Spinal cord (tissue), 10 donors: ENCODE measurements at places on chromosomes 1 and 21. TPM values are rescaled to one million over a fixed set of nuclear protein-coding genes. Genes with fewer than 3 reads are reported as not detected.

The NCF2 gene
- total RNA-seq = 16.8 TPM

The DNAJC11 gene
- total RNA-seq = 32.5 TPM

The EVA1B gene
- 8.0 TPM for total RNA-seq

GRCh38 chr1:203038217-203038741 lies 12.0 kb downstream of the PPFIA4 start:
- H3K27me3 ChIP-seq = no peaks in the 10 kb centered on the region
- peaks cover 18% of the 10 kb centered on the region for H3K4me1 ChIP-seq
- H3K36me3 ChIP-seq = peaks cover 11% of the 10 kb centered on the region
- H3K27ac ChIP-seq = no peak overlapping the region

DNA sequence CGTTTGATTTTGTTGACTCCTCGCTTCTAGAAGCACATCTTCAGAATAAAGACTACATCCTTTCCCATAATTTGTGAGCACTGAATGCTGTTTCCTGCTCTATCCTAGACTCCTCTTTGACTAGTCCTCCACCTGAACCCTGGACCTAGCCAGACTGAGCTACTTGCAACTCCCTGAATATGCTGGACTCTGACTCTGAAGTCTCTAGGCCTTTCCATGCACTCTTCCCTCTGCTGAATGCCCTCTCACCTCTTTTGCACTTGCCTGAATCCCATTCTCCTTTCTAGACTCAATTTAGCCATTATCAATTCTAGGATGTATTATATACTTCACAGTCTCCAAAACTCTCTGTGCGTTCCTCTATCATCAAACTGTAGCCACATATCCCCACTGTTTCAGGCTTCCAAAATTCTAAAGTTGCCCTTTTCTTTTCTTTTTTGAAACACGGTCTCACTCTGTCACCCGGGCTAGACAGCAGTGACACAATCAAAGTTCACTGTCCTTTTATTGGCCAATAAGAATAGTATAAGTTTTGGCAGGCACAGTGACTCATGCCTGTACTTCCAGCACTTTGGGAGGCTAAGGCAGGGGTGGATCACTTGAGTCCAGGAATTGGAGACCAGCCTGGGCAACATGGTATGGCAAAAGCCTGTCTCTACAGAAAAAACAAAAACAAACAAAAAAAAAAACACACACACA lies 127.0 kb downstream of the LTN1 start:
- no peak overlapping the region for H3K4me3 ChIP-seq
- H3K27me3 ChIP-seq = no peaks in the 10 kb centered on the region
- H3K4me1 ChIP-seq = no peaks in the 10 kb centered on the region
- no peak overlapping the region for H3K27ac ChIP-seq
- no peak for DNase-seq

DNA sequence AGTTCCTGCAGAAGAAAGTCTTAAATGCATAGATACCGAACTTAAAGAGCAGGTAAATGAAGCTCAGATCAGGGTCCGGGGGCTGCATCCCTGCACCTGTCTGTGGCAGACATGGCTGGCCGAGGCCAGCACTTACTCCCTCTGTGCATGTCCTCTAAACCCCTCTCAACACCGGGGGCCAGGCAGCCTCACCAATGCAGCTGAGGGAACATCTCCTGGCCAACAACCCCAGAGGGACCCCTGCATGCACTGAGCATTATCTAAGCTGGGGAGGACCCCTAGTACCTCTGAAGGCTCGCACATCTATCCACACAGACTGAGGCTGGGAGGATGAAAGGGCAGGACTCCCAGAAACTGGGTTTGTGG lies 18.4 kb downstream of the TTC34 start:
- H3K4me3 ChIP-seq = no peak overlapping the region
- H3K27ac ChIP-seq = no peak overlapping the region
- DNase-seq = no peak
- peaks cover 5% of the 10 kb centered on the region for H3K4me1 ChIP-seq
- peaks cover 3% of the 10 kb centered on the region for H3K36me3 ChIP-seq

DNA sequence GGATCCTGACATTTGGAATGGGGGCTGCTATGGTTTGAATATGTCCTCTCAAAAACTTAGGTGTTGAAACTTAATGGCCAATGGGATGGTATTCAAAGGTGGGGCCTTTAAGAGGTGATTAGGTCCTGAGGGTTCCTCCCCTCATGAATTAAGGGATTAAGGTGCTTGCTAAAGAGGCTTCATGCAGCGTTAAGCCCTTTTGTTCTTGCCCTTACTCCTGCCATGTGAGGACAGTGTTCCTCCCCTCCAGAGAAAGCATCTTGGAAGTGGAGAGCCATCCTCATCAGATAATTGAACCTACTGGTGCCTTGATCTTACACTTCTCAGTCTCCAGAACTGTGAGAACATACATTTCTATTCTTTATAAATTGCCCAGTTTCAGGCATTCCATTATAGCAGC lies 146.6 kb downstream of the KCNJ6 start:
- H3K36me3 ChIP-seq = no peaks in the 10 kb centered on the region
- no peaks in the 10 kb centered on the region for H3K27me3 ChIP-seq
- DNase-seq = no peak
- H3K4me3 ChIP-seq = no peak overlapping the region
- no peaks in the 10 kb centered on the region for H3K4me1 ChIP-seq

- no peaks in the 10 kb centered on the region for H3K36me3 ChIP-seq
- H3K27ac ChIP-seq = no peak overlapping the region
- DNase-seq = peak; percentile 39
- H3K27me3 ChIP-seq = peaks cover 24% of the 10 kb centered on the region
- H3K4me1 ChIP-seq = peaks cover 20% of the 10 kb centered on the region
These were observed 2.8 kb upstream of the CD1D start for GRCh38 chr1:158177700-158178450.

- no peaks in the 10 kb centered on the region for H3K36me3 ChIP-seq
- no peak for DNase-seq
- H3K4me3 ChIP-seq = no peak overlapping the region
- H3K27me3 ChIP-seq = no peaks in the 10 kb centered on the region
- H3K27ac ChIP-seq = no peak overlapping the region
These were observed 248.1 kb upstream of the DEPDC1 start for GRCh38 chr1:68745011-68745410.

DNA sequence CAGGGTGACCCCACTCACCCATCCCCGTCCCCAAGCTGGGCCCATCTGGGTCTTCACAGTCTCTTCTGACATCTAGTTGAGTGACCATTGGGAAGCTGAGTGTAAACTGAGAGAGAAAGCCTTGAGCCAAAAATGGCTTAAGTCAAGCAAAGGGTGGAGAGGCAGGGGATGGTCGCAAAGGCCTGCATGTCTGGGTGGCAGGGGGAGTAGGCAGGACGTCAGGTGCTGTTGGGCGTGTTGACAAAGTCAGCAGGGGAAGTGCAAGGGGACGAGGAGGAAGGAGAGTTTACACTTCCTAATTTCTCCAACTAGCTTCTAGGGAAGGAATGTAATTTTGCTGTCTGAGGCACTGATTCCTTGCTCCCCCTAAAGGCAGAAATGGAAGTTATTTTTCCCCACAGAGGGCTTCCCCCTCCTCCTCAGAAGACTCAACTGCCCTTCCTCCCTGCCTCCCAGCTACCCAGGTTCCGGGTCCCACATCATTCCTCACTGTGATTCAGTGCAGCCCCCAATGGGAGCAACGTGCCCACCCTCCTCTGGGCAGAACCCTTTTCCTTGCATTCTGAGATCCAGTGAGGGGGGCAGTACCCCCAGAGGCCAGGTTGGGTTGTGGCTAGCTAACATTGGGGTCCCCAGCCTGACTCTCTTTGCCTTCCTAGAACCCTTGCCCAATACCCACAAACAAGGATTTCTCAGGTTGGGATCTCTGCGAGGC lies 1.2 kb upstream of the ADORA1 start:
- peaks cover under 1% of the 10 kb centered on the region for H3K36me3 ChIP-seq
- no peak overlapping the region for H3K27ac ChIP-seq
- no peak for DNase-seq
- peaks cover 7% of the 10 kb centered on the region for H3K27me3 ChIP-seq

DNA sequence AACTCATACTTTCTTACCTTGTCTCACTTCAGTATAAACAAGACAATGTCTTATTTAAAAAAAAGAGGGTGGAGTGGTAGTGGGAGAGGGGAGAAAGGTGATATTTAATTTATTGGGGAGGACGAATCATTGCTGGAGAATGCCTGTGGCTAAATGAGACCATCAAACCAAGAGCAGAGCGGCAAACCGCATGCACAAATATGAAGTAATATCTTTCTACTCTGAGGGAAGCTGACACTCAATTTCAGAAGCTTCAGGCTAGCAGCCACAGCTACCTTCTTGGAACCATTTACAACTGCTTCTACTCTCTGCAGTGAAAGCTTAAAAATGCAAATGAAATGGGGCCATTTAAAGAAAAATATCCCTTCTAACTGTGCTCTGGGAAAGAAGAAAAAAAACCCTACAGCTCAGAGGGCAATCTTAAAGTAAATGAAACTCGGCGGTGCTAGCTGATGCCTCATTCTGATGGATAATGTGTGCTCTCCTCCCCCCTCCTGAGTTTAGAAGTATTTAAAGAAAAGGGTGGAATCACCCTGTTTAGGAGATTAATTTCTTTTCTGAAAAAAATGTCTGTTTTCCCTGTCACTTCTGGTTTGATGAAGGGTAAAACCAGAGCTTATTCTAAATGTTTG lies 178.2 kb upstream of the CAMK1G start:
- no peaks in the 10 kb centered on the region for H3K36me3 ChIP-seq
- H3K4me1 ChIP-seq = no peaks in the 10 kb centered on the region
- H3K4me3 ChIP-seq = no peak overlapping the region
- H3K27ac ChIP-seq = no peak overlapping the region
- peak; percentile 29 for DNase-seq

- no peak overlapping the region for H3K27ac ChIP-seq
- H3K4me1 ChIP-seq = peaks cover 14% of the 10 kb centered on the region
- H3K36me3 ChIP-seq = no peaks in the 10 kb centered on the region
- H3K27me3 ChIP-seq = no peaks in the 10 kb centered on the region
- no peak for DNase-seq
These were observed 484.1 kb upstream of the VAMP3 start for GRCh38 chr1:7287013-7287412.

DNA sequence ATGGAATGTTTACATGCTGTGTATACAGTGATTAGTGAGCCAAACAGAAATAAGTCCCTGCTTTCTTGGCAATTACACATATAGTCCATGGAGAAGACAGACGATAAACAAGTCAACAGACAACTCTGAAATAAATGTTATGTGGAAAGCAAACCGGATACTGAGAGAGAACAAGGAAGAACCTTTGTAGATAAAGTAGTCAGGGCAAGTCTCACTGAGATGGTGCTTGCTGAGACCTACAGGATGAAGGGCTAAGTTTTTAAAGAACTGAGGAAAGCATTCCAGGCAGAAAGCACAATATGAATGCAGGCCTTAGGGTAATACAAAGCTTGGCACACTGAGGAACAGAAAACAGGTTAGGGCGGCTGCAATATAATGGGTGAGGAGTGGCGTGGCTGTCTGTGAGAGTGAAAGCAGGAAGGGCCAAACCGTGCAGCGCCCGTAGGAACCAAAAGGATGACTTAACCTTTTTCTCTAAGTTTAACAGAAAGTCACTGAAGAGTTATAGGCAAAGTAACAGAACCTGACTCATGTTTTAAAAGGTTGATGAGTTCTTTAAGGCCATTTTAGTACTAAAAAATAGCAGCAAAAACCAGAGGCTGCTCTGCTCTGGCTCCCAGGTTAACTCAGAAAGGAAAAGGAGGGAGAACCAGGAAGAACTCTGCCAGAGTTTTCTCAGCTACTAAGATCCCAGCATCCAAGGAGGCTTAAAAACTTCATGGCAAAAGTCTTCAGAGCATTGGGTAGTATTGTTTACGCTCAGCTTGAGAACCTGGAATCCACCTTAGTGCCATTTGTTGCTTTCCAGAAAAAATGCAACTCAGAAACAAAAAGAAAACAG lies 8.7 kb upstream of the TTF2 start:
- peaks cover 2% of the 10 kb centered on the region for H3K4me1 ChIP-seq
- DNase-seq = no peak
- no peaks in the 10 kb centered on the region for H3K36me3 ChIP-seq
- H3K27me3 ChIP-seq = no peaks in the 10 kb centered on the region
- H3K4me3 ChIP-seq = no peak overlapping the region

DNA sequence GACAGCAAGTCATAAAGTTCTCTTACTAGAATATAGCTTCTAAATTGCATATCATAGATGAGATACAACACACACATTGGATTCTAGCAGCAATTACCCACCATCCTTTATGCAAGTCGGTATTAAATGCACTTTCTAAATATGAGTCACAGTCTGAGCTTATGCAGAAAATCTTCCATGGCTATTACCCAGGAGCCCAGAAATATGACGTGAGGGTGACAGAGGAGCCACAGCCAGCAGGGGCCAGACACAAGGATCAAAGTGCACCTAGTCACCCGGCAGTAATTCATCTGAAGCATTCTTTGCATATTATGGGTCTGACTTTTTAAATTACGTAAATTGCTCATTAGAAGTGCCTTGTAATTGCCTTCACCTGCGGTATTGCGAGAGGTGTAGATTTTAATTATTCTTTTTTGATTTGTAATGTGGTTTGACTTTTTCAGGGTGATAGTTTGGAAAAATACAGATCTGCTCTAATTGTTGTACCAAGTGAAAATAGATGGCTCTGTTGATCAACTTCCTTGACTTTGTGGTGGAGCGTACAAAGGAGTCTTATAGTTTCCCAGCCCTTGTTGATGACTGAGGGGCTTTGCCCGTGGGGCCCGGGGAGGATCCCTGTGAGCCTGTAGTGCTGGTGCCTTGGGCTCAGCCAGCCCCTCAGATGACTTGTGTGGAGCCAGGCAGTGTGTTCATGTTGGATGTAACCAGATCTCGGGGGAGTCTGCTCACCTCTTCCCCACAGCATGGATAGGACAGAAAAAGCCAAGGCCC lies 470.0 kb upstream of the VAMP3 start:
- peaks cover 14% of the 10 kb centered on the region for H3K4me1 ChIP-seq
- no peak overlapping the region for H3K27ac ChIP-seq
- H3K4me3 ChIP-seq = no peak overlapping the region
- no peaks in the 10 kb centered on the region for H3K36me3 ChIP-seq
- DNase-seq = peak; percentile 51

DNA sequence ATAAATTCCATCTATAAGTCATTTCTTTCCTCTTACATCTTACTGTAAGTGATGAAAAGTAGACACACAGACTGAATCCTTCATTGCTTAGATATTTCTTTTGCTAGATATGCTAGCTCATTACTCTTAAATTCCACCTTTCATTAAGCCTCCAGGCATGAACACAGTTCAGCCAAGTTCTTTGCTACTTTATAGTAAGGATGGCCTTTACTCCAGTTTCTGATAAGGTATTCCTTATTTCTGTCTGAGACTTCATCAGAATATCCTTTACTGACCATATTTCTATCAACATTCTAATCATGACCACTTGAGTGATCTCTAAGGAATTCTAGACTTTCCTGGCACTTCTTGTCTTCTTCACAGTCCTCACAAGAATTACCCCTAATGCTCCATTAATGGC lies 191.7 kb upstream of the KCTD3 start:
- no peak overlapping the region for H3K4me3 ChIP-seq
- H3K27ac ChIP-seq = no peak overlapping the region
- H3K36me3 ChIP-seq = no peaks in the 10 kb centered on the region
- DNase-seq = no peak
- no peaks in the 10 kb centered on the region for H3K4me1 ChIP-seq
- H3K27me3 ChIP-seq = no peaks in the 10 kb centered on the region
